ENCODE measurements at places on chromosomes 6 and 20.
A peak's percentile ranks its signal among the peaks of the same experiment; 100 is the strongest.

DNA sequence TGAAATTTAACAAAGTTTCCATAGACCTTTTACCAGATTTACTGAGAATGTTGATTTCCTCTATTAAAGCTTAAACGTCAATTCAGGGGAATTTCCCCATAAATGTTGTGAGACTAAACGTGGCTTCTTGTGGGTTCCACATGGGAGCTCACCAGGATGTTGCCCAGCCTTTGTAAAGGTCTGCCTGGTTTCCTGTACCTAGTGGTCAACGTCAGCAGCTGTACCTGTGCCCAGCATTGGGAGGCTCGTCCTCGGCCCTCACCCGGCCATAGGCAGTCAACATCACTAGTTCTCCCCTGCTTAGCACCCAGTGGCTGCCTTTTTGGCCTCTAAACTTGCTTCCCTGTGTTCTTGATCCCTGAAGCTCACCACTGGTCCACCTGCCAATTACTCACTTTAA is 22.1 kb upstream of the CD83 start:
- DNase-seq = no peak

DNA sequence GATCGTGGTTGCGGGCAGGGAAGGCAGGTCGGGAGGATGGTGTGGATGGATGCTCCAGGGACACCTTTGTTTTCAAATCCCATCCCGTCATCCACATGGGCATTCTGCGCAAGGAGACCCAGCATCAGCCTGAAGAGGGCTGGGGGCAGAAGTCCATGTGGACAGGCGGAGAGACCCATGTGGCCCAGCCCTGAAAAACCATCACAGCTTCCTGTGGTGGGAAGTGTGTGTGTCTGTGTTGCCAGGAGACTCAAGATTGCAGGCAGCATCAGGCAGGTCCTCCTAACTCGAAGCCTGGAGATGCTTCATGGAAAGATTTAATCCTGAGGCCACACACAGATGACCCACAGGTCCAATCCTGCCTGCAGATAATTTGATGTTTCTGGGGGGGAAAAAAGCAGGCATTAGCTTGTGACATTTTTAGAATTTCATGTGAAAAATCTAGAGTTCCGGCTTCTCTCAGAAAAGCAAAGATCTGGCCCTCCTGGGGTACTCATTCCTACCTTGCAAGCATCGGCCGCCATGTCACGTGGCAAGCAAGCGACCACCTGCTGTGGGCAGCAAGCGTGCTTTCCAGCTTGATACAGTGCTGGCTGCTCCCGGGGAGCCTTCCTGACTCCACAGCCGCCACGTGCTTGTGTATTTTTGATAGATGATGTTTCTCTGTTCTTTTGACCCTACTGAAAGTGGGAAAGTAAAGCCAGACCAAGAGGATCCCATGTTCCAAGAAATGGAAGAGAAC is 25.8 kb downstream of the BCAS4 start:
- no peak for DNase-seq

DNA sequence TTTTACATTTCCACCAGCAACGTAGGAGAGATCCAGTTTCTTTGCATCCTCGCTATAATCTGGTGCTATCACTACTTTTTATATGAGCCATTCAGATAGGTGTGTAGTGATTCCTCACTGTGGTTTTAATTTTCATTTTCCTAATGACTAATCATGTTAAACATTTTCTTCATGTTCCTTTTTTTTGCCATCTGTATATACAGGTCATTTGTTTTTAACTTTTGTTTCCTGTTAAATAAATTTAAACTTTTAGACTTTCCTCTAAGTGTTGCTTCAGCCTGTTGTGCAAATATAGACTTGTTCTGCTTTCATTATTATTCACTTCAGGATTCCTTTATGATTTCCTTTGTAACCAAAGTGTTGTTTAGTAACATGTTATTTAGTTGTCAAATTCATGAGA is 697.4 kb downstream of the PTPRT start:
- DNase-seq = no peak

GRCh38 chr6:97841763-97842162 is 558.7 kb upstream of the MMS22L start:
- no peak for DNase-seq

DNA sequence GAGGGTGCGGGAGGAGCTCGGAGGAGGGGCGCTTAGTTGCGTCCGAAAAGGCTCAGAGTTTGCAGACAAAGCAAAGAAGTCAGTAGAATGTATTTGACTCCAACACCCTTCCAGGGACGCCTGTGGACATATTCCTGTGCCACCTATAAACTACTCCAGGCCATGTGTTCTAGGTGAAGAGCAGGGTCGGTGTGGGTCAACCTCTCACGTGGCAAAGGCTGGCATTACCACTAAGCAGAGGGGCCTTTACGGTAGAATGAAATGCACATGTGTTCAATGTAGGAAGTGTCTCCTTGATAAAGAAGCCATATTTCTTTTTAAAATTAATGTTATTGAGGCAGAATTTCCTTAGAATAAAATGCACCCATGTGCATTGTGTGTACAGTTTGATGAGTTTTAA is 15.4 kb downstream of the SIRT5 start:
- DNase-seq = no peak

- DNase-seq = no peak
Measured at GRCh38 chr20:1389703-1390580, 2.9 kb downstream of the FKBP1A start.

- DNase-seq = no peak
Measured at GRCh38 chr20:51542571-51543421, at the start of gene NFATC2. Gene NFATC2, minus strand, starts transcription at chr20:51542719. Its CDS starts 220 bp downstream, at chr20:51542499.

GRCh38 chr6:145904868-145905267 is 59.3 kb downstream of the SHPRH start:
- DNase-seq = no peak

GRCh38 chr20:20084296-20084752 is 32.0 kb downstream of the CFAP61 start:
- DNase-seq = no peak

GRCh38 chr6:11386323-11386722 is 151.2 kb upstream of the TMEM170B start:
- no peak for DNase-seq

DNA sequence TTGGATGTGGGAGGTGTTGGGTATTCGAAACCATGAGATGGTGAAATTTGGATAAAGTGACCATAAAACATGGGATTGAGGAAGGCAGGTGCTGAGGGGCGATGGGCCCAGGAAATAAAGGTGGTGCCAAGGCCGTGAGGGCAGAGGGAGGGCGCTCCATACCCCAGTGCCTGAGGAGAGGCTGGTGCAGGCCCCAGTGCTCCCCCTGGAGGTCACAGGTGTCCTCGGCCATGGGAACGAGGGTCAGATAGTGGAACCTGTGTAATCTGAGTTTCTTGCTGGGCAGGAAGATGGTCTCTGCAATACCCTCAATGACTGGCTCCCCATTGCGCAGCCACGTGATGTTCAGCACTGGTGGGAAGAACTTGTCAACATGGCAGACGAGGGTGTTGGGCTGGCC is 16.2 kb downstream of the HLA-DPB1 start:
- no peak for DNase-seq

GRCh38 chr20:32091888-32092346 is 17.6 kb upstream of the TM9SF4 start:
- peak; percentile 8 for DNase-seq

GRCh38 chr6:111723412-111723970 is 117.8 kb upstream of the TRAF3IP2 start:
- no peak for DNase-seq

- DNase-seq = no peak
Measured at GRCh38 chr6:28751514-28751913, 172.3 kb downstream of the TRIM27 start.

All from NCI-H1417 treated with DMSO at 0.1 percent for 48 hours (cell line).